ENCODE measurements at places on chromosomes 4 and X.

- DNase-seq, result peak; percentile 2
Observed at GRCh38 chr4:110641218-110641617, 18.3 kb upstream of the PITX2 start.

GRCh38 chr4:78652282-78652876, 100.8 kb downstream of the ANXA3 start:
- no peak for DNase-seq

DNA sequence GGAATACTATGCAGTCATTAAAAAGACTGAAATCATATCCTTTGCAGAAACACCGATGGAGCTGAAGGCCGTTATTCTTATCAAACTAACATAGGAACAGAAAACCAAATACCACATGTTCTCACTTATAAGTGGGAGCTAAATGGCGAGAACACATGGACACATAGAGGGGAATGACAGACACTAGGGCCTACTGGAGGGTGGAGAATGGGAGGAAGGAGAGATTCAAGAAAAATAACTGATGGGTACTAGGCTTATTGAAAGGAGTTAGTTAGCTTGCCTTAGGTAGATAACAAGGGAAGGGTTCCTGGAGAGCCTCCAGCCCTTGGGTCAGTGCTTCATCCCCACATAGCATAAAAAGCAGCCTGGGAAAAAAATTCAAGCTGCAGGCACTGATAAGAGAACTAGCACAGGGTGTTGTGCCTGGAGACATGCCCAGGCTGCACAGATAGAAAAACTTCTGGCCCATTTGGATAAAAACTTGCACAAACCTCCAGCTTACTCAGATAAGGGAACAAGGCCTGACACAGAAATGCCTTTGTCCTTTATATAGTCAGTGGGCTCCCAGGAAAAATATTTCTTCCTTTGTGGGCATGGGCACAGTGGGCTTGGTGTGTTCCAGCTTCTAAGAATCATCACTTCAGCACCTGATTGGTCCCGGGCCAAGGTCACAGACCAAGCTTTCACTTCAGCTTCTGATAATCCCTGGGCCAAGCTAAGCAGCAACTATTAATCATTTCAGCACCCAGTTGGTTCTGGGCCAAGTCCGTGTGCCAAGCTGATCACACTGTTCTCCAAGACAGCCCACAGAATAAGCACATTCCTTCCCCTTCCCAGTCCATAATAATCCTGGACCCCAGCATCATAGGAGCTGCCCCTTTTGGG, 23.1 kb upstream of the PWWP3B start:
- DNase-seq, result peak; percentile 52

DNA sequence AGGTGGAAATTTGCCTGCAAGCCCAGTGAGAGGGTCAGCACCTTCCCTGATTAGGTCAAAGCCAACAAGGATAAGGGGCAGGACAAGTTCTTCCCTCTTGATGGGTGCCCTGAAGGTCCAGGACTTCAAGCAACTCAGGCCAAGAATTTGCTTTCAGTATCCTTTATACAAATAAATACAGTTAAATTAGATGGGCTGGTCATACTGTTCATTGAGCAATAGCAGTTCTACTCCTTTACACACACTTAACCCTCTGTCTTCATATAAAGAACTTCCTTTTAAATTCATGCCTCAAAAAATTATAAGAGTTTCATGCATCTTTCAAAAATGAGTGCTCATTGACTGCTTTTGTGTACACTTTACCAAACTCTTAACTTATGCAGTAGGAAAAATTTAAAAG, 392.0 kb downstream of the SPRY1 start:
- DNase-seq, result no peak

GRCh38 chr4:25687773-25688172, 32.1 kb downstream of the SLC34A2 start:
- DNase-seq, result no peak

DNA sequence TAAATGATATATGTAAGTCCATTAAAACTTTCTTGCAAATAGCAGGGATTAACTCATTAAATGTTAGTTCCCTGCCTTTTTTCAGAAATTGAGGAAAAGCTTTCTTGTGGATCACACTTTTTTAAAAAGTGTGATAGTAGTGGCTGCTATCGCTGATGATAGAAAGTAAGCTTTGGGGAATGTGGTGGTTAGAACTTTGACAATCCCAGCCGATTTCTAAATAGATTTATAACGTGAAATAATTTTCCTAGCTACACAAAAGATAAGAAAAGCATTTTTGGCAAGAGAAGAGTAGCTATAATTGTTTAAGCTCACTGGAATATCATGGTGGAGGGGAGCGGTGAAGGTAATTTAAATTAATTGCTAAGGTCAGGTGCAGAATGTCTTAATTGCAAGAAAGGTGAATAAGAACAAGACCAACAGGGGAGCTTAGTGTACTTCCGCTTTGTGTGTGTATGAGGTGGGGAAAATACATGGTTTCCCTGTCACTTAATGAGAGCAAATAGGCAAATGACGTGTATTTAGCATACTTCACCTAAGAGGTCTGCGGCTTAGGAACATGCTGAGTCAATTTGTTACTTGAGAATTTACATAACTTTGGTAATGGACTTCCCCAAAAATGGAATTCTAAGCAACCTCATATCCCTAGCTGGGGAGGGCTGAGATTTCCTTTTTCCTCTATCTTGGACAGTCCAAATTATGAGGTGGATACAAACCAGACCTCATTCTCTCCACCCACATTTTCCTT, 11.7 kb upstream of the IL21 start:
- DNase-seq, result no peak

DNA sequence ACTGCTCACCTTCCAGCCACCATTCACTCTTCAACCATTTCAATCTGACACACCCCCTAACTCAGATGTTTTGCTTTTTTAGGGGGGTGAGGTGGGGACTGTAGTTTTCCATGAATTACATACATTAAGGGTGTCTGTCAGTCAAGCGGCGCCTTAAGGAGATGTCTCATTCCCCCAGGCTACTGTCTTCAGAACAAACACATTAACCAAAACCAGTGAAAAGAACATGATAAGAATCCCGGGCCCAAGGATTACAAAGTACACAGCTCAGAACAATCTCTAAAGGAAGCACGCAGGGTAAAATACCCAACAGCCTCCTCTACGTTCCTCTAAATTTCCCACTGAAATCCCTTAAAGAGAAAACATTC, 62.5 kb upstream of the IRF2 start:
- DNase-seq, result no peak

GRCh38 chrX:103100484-103100883, 7.5 kb upstream of the NXF3 start:
- no peak for DNase-seq

DNA sequence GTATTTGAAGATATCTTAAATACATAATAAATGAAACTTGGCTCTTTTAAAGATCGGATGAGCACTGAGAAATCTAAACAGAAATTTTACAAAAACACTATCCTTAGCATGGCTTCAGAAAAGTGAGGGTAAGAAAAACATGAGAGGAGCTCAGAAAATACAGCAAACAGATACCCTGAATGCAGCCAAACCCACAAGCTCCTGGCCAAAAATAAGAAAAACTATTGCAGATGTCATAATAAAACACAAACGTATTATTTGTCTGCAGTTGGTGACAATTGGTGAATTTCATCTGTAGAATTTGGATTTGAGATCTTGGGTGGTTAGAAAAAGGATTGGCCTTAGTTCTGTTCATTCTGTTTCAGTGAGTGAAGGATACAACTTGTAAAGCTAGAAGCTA, 603.9 kb downstream of the INPP4B start:
- no peak for DNase-seq

DNA sequence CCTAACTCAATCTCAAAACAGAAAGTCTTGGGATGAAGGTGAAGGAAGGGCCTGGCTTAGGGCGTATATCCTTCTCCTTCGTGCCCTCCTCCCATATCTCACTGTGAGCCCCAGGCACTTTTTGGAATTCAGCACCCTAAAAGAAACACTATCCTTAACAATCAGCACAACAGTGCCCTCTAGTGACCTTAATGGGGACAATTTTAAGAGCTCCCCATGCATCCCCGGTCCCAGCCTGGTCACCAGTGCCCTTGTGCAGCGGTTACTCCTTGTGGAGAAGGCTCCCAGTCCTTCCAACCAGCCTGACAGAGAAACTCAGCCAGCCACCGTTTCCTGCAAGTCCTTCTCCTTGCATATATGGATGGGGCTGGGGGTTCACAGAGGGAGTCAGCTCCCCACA, 4.2 kb downstream of the PAK3 start:
- DNase-seq, result peak; percentile 30

GRCh38 chr4:13546142-13546940, 2.0 kb upstream of the NKX3-2 start:
- DNase-seq, result no peak

DNA sequence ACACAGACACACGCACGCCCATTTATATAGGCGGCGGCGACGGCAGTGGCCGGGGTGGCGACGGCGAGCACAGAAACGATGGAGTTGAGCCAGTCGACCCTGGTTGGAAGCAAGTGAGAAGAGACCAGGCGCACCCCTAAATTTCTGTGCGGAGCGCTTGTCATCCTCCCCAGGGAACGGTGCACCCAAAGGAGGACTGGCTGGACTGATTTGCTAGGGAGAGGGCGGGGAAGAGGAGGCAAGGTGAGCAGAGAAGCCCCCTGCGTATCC, 302 bp downstream of the NHS start:
- no peak for DNase-seq

DNA sequence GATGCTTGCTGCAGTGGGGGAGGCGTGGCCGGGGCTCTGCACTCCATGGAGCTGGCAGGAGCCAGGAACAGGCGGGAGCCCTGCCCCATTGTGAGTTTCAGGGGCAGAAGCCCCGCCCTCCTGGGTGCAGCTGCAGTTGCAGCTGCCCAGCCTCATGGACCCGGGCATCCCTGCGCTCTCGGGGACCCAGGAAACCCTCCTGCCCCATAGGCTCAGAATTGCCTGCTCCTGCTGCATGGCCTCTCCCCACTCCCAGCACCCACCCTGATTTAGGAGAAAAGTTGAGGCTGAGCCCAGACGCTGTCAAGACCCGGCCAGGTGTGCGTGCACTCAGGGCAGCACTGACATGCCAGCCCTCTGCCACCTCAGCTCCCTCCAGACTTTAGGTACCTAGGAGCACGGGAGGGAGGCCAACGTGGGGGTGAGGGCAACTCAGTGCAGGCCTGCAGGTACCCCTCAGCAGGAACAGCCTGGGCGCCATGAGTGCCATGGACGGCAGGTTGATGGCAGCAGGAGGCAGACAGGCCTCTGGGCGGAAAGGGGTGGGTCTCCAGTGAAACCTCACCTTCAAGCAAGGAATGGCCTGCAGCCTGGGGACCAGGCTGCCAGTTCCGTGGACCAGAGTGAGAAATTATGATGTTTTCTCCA, 67.2 kb upstream of the MAGEB2 start:
- DNase-seq, result no peak

DNA sequence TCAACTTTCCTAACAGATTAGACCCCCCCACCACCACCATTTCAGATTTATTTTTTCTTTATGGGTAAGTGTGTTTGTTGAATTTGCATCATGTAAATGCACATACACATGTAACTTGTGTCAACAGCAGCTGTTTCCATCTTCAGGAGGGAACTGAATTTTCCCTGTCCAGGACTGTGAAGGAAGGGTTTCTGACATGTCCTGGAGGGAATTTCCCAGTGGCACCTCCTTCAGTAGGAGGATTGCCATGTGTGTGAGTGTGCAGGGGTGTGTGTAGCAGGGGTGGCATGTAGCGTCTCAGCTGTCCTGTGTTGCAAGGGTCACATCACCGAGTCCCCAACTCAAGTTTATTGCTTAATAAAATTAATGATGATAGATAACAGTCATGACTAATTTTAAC, 19.7 kb downstream of the HERC6 start:
- DNase-seq, result no peak

- no peak for DNase-seq
Observed at GRCh38 chr4:123786163-123786915, 389.7 kb downstream of the SPRY1 start.

DNA sequence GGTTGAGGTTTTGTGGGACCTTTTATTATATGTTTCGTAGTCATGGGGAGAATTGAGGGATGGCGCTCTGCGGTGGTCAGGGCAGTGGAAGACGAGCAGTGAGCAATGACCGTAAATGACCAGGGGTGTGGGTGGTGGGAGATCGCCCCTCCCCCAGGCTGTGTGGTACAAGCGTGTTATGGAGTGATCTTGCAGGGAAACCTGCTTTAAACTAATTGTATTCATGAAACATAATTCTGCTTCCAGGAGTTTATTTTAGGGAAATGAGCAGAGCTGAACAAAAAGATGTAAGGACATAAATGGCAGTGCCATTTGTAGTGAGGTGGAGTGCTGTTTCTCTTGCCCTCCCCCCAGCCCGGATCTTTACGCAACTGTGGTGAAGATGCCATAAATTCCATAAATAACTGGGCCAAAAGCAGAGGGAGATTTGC, 20.2 kb downstream of the GYG2 start:
- no peak for DNase-seq

GRCh38 chr4:89685690-89686089, 151.3 kb downstream of the SNCA start:
- no peak for DNase-seq

GRCh38 chr4:13706120-13706519, 78.6 kb upstream of the BOD1L1 start:
- no peak for DNase-seq

GRCh38 chr4:113708250-113708649, 53.3 kb downstream of the CAMK2D start:
- DNase-seq, result no peak

DNA sequence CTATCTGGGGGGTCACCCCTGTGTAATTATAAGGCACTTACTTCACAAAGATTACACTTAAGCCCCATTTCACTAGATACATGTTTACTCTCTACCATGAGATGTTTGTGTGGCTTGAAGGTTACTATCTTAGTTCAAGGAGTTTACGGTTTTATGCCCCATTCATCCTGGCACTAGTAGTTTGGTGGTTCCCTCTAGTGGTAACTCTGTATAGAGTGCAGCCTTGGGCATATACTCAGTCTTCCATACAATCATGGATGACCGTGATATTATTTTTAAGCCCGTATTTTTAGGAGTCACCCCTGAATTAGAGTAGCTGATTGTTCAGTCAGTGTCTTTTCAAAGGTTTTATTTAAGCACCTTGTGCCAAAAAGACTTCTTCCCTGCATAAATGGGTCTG, 109.9 kb upstream of the FAM47C start:
- peak; percentile 10 for DNase-seq

GRCh38 chr4:179530958-179531357, 2088.7 kb upstream of the AGA start:
- no peak for DNase-seq

DNA sequence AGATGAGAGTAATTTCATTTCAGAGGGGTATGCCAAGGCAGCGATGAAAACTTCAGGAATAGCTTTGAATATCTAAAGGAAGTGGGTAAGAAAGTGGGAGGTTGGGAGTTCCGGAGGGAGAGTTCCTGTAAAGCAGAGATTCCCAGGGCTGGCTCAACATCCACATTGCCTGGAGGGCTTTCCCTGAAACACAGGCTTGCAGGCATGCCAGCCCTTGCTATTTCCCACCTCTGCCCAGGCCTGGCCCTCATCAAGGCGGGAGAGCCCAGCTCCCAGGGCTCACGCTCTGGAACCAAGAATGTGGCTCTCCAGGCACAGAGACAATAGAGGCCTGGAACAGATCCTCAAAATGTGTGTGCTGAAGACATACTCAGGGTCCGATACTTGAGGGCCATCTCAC, 43.8 kb upstream of the CLDN34 start:
- DNase-seq, result no peak
